ENCODE measurements at places on chromosomes 16 and 17. TPM values are rescaled to one million over a fixed set of nuclear protein-coding genes. Genes with fewer than 3 reads are reported as not detected.

The HSF4 gene
- 46.6 TPM for total RNA-seq

The PDE6G gene
- not detected for total RNA-seq

The FLCN gene
- 23.7 TPM for total RNA-seq

The HASPIN gene
- 19.6 TPM for total RNA-seq

The PERCC1 gene
- not detected for total RNA-seq

The SLFN14 gene
- total RNA-seq, result not detected

The EMP2 gene
- total RNA-seq, result 32.6 TPM

The TRPV3 gene
- total RNA-seq, result 1.4 TPM

The CACNG4 gene
- not detected for total RNA-seq

DNA sequence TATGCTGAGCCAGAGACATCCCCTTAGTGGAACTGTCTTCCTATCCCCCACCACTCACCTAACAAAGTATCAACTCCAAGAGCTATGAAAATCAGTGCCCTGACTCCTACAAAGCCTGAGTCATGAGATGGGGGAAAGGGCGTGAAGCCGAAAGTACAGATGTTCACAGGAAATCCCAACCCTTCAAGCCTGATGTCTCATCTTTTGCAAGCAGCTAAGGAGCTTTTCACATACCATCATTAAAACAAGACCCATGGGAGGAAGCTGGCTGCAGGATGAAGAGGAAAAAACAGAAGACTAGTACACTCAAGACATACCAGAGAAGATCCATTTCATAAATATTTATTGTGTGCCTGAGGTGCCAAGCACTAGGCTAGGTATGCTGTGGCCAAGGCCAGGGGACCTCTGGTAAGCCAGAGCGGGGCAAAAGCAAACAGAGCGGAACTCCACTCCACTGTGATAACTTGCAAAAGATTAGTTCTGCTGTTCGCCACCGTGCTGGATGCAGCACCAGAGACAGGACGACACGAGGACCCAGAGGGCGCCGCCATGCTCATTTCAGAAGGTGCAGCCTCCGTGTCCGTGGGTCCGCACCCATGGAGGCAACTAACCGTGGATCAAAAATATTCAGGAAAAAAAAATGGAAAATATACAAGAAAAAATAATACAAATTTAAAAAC is 4.5 kb upstream of the MNT start:
- no peak for DNase-seq

GRCh38 chr17:68334393-68334792 is 43.1 kb downstream of the ARSG start:
- no peak for DNase-seq

GRCh38 chr17:74359916-74360315 is 1.8 kb downstream of the BTBD17 start:
- no peak for DNase-seq

DNA sequence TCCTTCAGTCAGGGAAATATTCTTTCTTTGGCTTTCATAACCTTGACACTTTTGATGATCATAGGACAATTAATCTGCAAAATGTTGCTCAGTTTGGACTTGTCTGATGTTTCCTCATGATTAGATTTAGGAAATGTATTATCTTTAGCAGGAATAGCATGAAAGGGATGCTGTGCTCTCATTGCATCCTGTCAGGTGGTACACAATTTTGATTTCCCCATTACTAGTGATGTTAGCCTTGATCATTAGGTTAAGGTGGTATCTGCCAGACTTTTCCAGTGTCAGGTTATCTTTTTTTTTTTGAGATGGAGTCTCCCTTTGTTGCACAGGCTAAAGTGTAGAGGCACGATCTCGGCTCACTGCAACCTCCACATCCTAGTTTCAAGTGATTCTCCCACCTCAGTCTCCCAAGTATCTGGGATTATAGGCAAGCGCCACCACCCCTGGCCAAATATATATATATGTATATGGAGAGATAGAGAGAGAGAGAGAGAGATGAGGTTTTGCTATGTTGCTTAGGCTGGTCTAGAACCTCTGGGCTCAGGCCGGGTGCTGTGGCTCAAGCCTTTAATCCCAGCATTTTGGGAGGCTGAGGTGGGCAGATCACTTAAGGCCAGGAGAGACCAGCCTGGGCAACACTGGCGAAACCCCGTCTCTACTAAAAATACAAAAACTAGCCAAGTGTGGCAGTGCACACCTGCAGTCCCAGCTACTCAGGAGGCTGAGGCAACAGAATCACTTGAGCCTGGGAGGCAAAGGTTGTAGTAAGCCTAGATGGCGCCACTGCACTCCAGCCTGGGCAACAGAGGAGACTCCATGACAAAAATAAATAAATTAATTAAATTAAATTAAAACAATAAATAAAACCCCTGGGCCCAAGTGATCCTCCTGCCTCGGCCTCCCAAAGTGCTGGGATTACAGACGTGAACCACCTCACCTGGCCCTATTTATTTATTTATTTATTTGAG is 15.8 kb upstream of the CAVIN1 start:
- DNase-seq, result no peak

- no peak for DNase-seq
Observed at GRCh38 chr16:87264634-87265033, 52.6 kb downstream of the C16orf95 start.

DNA sequence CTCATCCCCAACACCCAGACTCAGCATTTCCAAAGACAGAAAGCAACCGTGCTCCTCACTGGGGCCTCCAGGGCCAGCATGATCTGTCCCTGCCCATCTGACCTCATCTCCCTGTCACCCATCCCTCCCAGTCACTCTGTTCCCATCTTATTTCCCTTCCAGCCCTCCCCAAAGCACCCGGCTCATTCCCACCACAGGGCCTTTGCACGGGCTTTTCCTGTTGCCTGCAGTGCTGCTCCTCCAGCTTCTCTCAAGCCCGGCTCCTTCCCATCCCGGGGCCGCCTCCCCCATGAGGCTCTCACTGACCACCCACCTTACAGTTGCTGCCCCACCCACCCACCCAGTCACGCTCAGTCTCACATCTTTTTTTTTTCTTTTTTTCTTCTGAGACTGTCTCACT is 54.8 kb downstream of the RMI2 start:
- no peak for DNase-seq

- no peak for DNase-seq
Observed at GRCh38 chr17:48769009-48769675, 40.6 kb upstream of the HOXB13 start.

DNA sequence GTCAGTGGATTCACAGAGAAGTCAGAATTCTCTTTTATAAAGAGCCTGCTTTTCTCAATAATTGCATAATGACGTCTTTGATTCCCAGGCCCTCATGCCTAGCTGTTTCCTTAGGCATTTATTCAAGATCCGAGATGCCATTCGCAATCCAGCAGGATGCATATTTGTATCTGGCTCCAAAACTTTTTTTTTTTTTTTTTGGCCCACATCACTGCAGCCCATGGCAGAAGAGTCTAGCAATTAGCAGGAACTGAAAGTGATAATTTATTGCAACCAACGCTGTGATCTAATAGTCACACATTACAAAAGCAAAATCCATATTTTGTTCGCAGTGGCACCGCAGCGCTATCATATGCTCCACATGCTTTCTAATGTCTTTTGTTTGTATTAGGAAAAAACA is 503.4 kb downstream of the MAF start:
- no peak for DNase-seq

GRCh38 chr17:50056961-50057330 is 1.0 kb downstream of the ITGA3 start:
- no peak for DNase-seq

GRCh38 chr16:7482596-7483290 is 150.1 kb downstream of the RBFOX1 start:
- no peak for DNase-seq

- no peak for DNase-seq
Observed at GRCh38 chr17:42381898-42382297, 6.3 kb downstream of the STAT3 start.

GRCh38 chr17:32777436-32777835 is 99.5 kb downstream of the MYO1D start:
- DNase-seq, result no peak

GRCh38 chr16:85221771-85222154 is 109.5 kb upstream of the CIBAR2 start:
- DNase-seq, result no peak

DNA sequence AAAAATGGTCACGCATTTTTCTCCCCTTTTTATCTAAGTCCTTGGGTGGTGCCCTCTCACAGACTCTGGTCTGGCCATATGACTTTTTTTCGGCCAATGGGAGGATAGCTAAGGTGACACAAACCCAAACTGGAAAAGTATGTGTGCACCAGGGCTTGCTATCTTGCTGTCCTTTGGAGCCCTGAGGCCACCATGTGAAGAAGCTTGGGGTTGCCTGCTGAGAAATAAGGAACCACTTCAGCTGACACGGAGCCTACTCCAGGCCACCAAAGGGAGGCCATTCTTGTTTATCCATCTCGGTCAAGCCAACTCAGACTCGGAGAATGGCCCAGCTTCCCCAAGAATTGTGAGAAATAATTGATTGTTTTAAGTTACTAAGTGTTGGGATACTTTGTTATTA is 111.4 kb upstream of the ZFHX3 start:
- DNase-seq, result no peak

DNA sequence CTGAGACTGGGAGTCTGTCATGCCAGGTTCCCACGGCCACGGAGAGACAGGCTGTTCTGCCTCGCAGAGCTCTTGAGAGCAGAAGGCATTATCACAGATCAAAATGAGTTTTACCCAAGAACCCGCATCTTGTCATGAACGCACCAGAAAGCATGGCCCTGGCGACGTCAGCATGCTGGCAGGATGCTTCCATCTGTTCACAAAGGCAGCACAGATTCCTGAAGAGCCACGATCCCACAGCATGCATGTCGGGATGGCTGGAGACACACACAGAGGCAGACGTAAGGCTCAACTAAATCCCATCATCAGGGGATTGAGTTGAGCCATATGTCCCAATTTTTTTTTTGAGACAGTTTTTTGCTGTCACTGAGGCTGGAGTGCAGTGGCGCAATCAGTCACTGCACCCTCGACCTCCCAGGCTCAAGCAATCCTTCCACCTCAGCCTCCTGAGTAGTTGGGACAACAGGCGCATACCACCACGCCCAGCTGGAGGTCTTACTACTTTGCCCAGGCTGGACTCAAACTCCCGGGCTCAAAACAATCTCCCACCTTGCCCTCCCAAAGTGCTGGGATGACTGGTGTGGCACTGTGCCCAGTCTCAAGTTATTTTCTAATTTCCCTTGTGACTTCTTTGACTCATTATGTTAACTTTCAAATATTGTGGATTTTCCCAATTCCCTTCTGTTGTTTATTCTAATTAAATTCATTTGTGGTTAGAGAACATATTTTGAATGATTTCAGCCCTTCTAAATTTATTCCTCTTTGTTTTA is 11.1 kb downstream of the FANCA start:
- DNase-seq, result no peak

DNA sequence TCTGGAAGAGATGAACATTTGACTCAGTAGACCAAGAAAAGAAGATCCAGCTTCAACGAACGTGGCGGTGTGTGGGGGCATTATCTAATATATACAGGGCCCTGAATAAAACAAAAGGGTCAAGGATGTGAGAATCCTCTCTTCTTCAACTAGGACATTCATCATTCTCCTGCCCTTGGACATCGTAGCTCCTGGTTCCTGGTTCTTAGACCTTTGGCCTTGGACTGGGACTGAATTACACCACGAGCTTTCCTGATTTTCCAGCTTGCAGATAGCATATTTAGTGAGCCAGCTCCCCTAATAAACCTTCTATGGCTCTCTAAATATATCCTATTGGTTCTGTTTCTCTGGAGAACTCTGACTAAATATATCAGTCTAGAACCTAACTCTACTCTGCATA is 29.5 kb upstream of the HELZ start:
- no peak for DNase-seq

GRCh38 chr17:80034791-80035686 is 633 bp downstream of the TBC1D16 start:
- DNase-seq, result no peak

GRCh38 chr16:73231944-73232554 is 184.1 kb upstream of the ZFHX3 start:
- DNase-seq, result no peak

GRCh38 chr16:31467151-31467773 is 4.7 kb upstream of the TGFB1I1 start:
- no peak for DNase-seq

GRCh38 chr17:20992987-20993862 is 49.6 kb downstream of the USP22 start:
- peak; percentile 51 for DNase-seq

DNA sequence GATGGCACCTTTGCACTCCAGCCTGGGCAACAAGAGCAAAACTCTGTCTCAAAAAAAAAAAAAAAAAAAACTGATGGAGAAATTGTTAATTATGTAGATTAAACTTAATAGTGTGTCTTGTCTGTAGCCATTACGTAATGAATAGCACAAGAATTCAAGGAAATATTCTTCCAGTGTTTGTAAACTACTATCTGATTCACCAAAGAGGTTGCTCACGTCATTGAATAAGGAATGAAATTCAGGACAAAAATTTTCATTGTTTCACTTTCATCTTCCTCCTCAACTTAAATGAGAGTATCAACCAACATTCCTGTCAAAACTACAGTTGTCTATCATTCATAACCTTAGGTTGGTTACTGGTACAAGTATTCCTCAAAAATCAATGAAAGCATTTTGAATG is 30.7 kb upstream of the MYO18A start:
- no peak for DNase-seq

DNA sequence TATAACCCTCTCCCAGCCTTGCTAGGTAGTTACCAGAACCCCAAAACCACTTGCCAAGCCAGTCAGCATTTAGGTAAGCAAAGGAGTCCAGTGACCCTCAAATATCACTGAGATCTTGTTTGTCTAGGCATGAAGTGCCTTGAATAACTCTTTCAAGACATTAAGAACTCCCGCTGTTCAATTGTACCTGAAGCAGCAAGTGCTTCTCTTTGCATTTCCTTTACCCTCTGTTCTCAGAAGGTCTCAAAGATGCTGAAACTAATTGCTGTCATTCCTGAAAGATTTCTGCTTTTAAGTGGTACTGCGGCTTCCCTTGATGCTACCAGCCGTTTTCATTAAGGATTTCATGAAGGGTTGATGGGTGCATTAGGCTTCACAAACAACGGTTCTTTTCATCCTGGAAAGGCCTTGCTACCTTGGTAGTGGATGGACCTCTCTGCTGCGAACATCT is 142.7 kb downstream of the PITPNC1 start:
- no peak for DNase-seq

DNA sequence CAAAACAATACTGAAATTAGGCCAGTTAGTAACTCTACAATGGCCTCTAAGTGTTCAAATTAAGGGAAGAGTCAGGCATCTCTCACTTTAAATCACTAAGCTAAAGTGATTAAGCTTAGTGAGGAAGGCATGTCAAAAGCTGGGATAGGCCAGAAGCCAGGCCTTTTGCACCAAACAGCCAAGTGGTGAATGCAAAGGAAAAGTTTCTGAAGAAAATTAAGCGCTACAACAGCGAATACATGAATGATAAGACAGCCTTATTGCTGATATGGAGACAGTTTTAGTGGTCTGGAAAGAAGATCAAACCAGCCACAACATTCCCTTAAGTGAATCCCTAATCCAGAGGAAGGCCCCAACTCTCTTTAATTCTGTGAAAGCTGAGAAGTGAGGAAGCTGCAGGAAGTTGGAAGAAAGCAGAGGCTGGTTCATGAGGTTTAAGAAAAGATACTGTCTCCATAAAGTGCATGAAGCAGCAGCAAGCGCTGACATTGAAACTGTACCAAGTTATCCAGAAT is 12.1 kb downstream of the RFWD3 start:
- no peak for DNase-seq

Data from HCT116 (cell line).